ENCODE measurements at places on chromosomes 13 and 19.
A peak's percentile ranks its signal among the peaks of the same experiment; 100 is the strongest.

DNA sequence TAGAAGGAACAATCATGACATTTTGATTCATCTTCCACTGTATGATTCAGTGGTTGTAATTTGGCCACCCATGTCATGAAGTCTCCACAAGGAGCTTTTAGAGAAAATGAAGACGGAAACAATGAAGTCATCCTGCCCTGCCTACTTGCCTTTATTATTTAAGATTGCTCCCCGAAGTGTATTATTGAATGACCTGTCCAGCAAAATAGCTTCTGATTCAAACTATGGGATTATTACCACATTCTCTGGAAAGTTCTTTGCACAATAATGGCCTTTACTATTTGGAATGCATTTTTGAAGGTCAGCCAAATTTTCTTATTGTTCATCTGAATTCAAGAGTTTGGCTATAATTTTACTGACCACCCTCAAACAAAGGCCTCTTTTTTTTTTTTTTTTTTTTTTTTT, 77.8 kb upstream of the RFC3 start:
- DNase-seq: no peak

- DNase-seq: no peak
Observed at GRCh38 chr13:23928985-23929384, 31.7 kb upstream of the C1QTNF9B start.

DNA sequence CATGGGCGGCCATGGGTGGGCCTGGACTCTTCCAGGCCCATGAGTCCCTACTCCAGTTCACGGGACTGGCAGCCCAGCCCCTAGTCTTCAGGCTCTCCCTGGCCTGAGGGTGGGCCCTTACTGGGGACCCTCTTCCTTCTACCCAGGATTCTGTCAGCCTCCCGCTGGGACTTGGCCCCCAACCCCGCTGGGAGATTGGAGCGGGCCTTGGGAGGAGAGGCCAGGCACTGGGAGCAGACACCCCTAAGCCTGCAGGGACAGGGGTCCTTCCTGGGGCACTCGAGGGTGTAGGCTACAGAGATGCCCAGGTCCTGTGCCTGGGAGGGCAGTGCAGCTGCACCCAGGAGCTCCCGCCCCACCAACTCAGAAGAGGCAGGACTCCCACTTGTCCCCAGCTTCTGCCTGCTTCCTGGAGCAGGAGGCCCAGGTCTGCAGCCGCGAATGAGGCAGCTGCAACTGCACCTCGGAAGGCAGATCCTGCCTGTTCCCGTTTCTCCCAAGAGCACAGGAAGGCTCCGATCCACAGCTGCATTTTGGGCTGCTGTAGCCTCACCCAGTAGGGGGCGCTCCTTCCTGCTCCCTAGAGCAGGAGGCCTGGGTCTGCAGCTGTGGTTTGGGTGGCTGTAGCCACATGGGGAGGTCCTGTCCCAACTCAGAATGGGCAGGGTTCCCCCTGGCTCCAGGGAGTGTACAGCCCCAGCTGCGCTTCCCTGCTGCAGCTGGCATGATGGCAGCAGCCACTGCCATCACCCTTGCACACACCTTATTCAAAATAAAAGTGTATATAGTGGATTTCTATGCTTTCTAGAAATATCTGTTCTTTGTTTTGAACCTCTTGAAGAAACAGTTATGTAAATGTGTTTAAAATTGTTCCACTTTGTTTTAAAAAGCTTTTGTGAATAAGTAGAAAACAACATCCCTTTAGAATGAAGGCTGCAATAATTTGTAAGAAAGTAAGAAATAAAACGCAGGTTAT, 46.8 kb downstream of the TEX26 start:
- peak; percentile 57 for DNase-seq

DNA sequence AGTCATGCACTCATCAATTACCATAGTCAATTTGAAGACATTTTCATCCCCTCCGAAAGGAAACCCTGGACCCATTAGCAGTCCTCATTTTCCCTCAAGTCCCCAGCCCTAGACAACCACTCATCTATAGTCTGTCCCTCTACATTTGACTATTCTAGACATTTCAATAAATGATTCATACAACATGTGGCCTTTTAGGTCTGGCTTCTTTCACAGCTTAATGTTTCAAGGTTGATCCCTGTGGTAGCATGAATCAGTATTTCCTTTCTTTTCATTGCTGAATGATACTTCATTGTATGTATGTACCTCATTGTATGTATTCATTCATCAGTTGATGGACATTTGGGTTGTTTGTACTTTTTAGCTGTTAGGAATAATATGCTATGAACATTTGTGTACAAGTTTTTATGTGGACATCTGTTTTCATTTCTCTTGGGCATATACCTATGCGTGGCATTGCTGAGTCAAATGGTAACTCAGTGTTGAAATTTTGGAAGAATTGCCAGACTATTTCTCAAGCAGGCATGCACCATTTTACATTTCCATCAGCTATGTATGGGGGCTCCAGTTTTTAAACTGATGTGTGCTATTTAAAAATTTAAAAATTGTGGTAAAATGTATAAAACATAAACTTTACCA, 18.4 kb downstream of the SPATA13 start:
- no peak for DNase-seq

GRCh38 chr19:13050274-13050673, 52.4 kb downstream of the LYL1 start:
- DNase-seq: no peak

DNA sequence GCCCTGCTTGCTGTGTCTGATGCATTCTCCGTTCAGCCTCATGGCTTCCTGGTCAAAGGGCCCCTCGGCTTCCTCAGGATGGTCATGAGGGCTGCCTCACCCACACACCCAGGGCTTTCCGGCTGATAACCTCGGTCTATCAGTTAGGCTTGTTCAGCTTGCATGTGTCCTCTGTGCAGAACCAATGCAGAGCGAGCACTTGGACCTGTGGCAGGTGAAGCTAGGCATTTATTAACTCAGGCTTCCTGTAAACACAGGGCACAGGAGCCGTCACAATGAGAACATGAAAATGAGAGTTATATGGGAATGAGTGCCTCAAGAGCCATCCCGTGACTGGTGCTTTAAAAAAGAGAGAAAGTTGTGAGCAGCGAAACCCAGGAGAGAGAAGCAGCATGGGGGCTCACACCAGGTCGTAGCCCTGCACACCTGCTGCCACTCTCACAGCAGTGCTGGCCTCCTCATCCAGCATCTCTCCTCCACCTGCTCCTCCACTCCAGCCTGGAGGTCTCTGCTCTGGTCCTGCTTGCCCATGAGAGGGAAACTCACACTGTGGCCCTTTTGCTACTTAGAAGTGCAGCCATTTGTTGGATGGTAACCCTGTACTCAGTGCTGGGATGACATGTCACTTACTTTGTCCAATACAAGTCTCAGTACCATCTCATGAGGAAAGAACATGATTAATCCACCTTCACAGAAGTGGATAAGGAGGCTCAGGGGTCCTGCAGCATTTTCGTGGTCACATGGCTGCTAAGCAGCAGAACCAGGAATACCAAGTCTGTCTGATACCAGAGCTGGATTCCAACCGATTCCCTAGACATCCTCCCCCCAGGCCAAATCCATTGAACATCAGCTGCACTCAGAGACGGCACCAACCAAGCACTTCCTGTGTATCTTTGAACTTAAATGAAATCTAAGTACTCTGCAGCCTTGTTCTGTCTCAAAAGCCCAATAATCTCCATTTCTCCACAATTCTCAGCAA, 50.5 kb upstream of the IRS2 start:
- no peak for DNase-seq

- DNase-seq: no peak
Observed at GRCh38 chr19:21128901-21129698, 12.7 kb upstream of the ZNF431 start.

DNA sequence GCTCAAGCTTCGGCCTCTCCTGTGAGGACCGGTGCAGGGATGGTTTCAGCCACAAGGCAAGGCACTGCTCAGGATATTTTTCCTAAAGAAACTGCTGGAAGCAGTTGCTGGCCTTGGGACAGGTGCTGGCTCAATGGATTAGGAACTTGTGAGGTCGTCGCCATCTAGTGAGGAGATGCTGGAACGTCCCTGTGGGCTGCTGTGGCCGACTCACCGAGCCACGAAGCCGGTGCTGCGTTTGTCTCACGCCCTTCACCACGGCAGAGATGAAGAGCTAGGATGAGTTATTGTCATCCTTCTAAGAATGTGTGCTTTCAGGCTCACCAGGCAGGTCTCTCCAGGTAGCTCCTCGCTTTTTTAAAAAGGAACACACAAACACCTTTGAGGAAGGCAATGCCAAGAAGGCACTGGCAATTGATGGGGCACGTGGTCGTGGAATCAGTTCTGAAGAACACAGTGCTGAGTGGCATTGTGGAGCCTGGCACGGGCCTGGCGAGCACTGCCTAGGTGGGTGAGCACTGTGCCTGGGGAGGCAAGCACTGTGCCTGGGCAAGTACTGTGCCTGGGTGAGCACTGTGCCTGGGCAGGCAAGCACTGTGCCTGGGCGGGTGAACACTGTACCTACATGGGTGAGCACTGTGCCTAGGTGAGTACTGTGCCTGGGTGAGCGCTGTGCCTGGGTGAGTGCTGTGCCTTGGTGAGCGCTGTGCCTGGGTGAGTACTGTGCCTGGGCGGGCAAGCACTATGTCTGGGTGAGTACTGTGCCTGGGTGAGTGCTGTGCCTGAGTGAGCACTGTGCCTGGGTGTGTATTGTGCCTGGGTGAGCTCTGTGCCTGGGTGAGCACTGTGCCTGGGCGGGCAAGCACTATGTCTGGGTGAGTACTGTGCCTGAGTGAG, 140.4 kb downstream of the TEX29 start:
- peak; percentile 32 for DNase-seq

DNA sequence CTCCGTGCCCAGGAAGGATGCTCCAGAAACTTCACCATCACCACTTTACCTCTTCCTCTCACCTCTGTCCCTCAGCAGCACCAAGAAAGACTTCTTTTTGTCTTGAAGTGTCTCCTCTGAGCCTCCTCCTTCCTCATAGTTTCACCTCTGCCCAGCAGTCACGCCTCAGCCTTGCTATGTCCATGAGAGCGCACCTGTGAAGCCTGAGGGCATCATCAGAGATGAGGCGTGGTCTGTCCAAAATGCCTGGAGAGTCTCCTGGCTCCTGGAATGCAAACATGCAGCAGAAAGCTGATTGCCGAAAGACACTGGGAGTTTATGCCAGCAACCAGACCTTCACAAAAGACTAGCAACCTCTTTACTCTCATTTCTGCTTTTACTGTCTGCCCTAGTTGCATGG, 336.6 kb downstream of the TEX29 start:
- no peak for DNase-seq

DNA sequence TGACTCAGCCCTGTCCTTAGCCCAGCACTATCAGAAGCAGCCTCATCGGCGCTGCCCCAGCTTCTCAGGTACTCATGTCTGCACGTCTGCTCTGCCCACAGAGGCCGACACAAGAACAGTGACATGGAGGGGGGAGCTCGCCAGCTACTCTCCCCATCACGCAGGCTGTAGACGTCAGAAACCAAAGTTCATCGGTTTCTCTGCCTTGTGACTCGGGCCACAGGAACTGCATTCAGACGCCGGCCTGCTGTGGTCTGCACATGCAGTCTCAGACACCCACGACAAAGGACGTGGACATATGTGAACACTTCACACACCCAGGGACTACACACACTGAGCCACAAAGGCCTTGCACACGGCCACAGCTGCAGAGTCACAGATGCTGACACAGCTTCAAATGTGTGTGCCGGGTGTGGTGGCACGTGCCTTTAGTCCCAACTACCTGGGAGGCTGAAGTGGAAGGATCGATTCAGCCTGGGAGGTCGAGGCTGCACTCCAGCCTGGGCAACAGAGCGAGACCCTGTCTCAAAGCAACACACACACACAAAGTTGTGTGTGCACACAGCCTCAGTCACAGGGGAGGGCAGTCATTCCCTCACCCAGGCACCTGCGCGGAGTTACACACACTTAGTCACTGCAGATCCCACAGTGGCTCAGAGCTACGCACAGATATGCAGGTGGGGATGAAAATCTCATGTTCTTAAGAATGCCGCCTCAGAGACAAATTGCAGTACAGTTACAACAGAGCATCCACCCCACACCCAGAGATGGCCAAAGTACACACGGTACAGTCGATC, 4.9 kb upstream of the ZFP36 start:
- peak; percentile 86 for DNase-seq

DNA sequence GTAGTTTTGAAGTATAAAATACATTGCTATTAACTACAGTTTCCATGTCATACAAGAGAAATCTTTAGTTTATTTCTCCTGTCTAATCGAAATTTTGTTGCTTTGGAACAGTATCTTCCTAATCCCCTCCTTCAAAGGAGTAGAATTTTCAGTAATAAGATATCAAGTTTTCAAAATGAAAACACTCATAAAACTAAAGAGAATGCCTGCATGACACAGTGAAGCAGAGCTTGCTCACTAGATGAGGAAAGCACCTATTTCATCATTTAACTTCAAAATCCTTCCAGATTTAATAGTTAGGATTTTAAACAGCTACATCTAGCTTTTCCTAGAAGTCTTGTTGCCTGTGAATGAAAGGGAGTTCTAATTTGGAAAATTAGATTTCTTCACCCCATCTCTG, 80.8 kb downstream of the TNFSF11 start:
- DNase-seq: no peak

DNA sequence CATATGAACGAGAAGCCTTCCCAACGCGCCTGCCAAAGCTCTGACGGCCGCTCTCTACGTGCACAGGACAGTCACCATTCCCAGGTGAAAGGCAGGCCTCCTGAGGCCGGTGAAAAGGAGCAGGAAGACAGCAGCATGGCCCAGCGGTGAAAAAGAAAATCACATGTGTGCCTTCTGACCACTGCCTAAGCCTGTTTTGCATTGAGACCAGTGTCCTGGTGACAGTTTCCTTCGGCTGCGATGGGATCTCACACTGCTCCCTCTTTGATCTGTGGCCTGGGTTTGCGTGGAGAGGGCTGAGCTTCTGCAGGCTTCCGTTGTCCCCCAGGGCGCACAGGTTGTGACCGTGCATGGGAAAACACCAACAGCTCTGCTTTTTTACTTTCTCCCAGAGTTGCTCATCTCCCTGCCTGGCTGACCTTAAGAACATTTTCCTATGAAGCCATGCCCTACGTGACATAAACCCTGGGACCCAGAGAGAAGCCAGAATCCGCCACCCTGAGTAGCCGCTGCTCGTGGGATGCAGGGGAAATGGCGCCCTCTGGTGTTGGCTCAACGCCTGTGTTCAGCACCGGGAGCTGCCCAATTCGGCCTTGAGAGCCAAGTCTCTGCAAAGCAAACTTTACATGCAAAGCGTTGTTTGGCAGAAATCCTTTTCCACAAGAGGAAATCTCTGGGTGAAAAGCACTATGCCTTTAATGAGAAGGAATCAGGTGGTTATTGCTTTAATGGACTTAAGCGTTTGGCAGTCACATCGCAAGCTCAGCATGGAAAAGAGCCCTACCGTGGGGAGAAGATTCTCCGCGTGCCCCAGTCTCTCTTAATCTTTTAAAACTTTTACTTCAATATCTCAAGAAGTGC, 112.2 kb upstream of the GPR12 start:
- peak; percentile 74 for DNase-seq

- peak; percentile 47 for DNase-seq
Observed at GRCh38 chr19:1026783-1027649, 608 bp downstream of the CNN2 start.

GRCh38 chr19:3899531-3900294, 19.2 kb downstream of the ATCAY start:
- DNase-seq: no peak
